ENCODE measurements at places on chromosomes 16 and 17.

- DNase-seq, result no peak
Observed at GRCh38 chr17:76260220-76260619, 4.9 kb upstream of the UBALD2 start.

GRCh38 chr17:6815775-6816174, 15.8 kb downstream of the TEKT1 start:
- no peak for DNase-seq

DNA sequence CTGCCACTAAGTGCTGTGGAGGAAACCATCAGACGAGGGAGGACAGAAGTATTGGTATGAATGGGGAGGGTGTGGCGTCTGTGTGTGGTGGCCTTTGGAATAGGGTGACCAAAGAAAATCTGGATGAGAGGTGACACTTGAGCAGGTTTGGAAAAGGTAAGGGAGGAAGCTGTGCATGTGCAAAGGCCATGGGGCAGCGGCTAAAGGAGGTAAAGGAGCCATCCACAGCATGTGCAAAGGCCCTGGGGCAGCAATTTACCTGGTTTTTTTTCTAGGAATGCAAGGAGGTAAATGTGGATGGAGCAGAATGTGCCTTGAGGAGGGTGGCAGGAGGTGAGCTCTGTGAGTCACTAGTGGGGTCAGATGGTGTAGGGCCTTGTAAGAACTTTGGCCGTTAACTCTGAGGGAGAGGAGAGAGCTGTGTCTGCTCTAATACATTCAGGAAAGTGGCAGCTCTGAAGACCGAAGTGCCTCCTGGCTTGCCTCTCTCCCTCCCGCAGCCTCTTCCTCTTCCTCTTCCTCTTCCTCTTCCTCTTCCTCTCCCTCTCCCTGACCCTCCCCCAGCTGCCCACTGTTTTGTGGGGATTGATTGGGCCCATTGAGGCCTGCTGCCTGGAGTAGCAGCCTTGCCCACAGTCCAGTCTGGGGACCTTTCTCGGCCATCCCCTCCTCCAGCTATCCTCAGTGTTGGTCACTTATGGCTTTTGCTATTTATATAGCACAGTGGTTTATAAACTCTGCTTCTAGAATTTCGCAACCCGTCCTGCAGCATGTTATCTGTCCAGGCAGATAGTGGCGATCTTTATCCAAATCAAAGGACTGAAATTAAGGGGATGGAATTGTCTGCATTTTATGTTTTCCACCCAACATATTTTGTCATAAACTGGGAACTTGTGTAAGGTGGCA, 38.7 kb downstream of the CMIP start:
- DNase-seq, result no peak

DNA sequence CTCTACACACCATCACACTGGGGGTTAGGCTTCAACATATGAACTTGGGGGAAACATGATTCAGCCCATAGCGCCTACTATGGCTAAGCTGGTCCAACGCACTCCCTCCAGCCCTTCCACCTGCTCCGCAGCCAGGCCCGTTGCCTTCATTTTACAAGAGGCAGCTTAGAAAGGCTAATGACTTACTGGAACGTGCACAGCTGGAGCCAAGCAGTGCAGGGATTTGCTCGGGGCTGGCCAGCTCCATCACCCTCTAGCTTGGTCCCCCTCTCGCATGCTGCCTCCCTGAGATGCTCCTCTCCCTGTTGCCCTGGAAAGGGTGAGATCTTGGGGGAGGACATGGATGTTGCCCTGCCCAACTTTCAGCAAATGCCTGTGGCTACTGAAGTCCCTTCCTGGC, 2.8 kb upstream of the CACNG1 start:
- DNase-seq, result no peak

DNA sequence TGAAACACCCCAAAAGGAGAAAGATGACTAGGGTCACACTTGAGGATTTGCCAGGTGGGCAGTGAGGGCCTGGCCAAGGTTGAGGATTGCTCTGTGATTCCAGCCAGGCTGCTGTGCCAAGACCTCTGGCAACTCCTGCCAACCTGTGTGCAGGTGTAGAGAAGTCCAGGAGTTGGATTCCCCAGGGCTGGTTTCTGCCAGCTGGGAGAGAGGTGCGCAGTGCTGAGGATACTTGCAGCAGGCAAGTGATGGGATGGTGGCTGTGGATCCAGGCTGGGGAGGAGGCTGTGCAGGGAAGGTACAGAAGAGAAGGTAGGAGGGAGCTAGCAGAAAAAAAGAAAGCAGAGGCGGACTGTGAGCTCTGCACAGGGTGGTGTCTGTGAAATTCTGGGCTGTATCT, 6.6 kb downstream of the RIPOR1 start:
- no peak for DNase-seq

DNA sequence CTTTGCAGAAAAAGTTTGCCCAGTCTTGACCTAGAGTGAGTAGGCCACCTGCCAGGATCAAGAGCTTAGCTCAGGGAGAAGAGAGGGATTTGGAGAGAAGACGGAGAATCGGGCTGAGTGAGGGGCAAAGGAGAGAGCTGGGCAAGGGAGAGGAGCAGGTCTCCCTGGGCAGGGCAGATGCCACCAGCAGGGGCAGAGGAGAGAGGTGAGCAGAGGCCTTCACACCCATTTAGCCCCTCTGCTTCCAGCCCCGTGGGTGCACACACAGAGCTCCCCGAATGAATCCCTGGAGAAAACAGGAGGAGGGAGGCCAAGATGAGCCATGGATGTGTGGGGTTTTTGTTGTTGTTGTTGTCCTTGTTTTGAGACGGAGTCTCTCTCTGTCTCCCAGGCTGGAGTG, 29.2 kb downstream of the TBX4 start:
- no peak for DNase-seq

DNA sequence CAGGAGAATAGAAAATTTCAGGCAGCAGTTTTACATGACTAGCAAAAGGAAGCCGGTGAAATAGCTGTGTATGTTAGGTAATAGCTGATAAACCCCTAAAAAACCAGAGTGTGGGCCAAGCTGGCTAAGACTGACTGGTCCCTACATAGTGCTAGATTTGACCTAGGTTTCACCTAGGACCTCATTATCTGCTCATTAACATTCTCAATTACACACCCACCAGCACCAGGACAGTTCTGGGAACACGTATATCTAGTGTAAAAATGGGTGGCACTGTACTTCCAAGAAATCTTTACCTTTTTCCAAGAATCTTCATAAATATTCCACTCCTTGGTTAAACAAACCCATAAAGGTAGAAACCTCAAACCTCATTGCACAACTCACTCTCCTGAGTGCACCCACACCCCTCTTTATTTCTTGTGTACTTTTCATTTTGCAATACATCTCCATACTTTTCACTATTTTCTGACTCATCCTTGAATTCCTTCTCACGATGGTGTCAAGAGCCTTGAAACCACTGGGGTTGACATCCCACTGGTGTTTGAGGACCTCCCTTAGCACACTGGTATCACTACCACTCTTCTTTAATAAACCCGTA, 262.7 kb upstream of the KCNJ16 start:
- no peak for DNase-seq

- no peak for DNase-seq
Observed at GRCh38 chr16:24257958-24258357, 1.8 kb downstream of the CACNG3 start.

DNA sequence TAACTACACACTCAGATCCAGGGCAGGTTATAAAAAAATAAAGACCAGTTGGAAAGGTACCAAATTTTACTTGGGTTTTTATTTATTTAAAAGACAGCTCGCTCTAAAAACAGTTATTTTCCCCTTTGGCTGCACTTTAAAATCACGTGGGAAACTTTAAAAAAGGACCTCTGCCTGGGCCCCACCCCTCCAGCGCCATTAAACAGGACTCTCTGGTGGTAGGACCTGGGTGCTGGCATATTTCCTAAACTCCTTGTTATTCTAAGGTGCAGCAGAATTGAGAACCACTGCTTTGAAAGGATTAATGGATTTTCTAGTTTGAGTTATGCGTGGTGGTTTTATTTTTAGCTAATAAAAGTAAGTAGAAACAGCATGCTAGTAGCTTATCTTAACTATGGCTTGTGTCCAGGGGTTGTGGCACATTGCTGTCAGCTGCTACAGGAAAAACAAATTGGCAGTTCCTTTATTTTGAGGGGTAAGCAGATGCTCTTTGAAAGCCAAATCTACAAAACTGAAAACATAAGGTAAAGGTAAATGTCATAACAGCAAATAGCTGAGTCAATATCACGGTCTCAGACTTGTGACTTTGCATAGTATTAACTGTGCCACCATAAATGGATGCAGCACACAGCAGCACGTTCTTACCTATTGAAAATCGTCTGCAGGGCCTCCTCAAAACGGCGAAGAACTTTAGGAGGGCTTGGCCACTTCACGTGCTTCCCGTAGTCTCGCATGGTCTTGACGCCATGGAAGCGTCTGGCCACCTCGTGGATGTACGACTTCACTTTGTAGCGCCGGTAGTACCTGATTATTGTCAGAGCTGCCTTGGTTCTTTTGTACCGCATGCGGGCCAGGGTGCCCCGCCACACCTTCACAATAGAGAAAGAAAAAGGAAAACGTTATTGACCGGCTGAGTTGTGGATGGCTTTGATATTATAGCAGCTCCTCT, 172.0 kb downstream of the CDK5R1 start:
- no peak for DNase-seq

DNA sequence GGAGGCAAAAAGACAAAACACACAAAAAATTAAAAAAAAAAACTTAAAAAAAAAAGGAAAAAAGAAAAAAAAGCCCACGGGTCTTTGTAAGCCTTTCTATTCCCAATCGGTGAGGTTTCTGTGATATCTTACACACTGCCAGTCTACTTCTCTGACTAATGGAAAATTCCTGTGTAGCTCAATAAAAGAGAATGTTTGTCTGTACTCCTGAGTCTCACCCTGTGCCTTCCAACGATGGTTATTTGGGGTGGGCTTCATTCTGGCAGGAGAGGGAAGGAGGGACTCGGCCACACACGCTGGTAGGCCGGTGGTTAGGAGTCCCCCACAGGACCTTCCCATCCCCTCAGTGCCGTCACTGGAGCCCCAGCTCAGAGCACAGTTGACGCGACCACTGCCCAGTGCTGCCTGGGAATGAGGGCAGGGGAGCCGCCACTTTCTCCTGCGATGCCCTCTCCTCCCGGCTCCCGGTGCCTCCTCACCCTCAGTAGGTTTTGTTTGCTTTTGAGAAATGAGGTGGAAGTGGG, 68.0 kb downstream of the AMFR start:
- DNase-seq, result peak; percentile 76

- peak; percentile 39 for DNase-seq
Observed at GRCh38 chr16:17318238-17318637, 152.5 kb downstream of the XYLT1 start.

DNA sequence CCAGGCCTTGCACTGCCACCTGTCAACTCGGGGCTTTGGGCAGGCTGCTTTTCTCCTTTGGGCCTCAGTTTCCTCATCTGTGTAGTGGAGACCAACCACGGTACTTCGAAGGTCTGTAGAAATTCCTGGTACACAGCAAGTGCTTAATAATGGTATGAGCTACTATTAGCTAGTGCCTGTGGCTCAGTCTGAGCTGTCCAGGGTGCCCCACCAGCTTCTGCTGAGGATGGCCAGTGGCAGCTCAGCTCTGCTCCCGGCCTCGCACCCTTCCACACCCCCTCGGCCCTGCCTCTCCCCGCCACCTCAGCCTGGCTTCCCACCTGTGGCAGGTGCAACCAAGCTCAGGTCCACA, 26.2 kb upstream of the PLCG2 start:
- no peak for DNase-seq

DNA sequence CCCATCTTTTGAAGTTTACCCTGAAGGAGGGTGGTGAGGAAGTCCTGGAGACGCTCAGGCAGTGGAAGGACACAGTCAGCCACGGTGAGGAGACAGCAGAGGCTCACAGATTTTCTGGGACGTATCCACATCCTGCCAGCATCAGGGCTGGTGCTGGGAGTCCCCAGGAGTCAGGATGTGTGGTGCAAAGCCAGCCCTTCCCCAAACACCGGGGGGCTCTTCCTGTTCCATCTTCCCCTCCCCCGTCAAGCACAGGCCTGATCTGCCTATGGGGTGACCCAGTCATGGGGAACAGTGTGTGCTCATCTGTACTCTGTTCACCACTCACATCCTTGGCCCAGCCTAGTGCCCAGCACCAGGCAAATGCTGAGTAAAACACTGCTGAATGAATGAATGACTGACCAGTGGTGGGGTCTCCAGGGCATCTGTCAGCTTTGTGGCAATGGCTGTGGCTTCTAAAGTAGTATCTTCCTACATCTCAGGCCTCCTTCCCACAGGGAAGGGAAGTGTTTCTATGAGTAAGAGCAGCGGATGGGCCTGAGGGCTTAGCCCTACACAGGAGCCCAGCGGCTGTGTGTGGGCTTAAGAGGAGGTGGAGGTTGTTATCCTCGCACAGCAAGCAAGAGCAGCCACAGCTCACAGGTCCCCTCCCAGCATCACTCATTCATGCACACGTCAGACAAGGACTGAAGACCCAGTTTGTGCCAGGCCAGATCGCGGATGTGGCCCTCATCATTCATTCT, 23.3 kb downstream of the NOS2 start:
- no peak for DNase-seq

DNA sequence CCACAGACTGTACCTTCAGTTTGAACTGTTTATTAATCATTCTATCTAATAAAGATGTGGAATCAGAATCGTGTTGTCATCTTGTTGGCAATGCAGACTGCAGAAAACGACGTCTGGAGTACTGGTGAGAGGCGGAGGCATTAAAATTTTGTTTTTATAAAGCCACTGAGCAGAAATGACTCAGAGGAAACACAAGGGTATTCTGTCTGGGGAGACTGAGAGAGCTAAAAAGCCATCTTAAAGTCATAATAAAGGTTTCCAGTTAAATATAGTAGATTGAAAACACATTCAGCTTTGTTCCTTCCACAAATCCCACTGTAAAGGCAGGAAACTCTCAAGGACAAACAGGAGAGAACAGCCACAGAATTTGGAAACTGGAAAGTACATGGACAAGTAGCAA, 74.2 kb downstream of the CPPED1 start:
- DNase-seq, result peak; percentile 65

DNA sequence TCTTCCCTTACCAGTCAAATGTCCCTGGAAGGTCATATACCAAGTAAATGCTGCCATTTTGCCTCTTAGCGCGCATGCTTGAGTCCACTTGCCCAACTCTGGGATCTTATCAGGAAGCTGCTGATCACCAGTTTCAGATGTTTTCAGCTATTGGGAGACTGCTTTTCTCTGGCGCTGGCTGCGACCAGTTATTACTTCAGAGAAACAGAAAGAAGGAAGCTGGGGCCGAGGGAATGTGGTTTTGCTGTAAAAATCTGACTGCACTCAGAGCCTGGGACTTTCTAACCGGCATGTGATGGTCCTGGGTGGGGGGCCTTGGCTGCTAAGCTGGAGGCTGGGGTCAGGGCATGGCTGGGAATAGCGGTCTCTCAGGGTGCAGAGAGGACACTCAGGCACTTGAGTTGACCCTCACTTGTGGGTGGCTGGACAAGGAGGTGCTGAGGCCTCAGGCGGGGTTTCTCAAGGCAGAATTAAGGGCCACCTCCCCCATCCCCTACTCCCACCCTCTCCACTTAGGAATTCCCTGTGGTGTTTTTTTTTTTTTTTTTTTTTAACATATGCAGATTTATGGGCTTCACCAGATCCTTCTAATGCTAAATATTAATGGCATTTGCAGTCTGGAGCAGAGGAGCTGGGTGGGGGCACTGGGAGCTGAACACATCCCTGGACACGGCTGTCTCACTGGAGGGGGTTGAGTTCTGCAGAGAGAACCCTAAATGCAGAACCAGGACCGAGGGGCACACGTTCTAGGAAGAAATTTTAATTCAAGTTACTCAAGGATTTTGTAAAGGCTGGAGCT, 145.8 kb downstream of the CYLD start:
- DNase-seq, result no peak

- no peak for DNase-seq
Observed at GRCh38 chr17:50020841-50021599, 26.0 kb upstream of the DLX3 start.

All from astrocyte (in vitro differentiated cells and primary cell).